ENCODE measurements at places on chromosomes 11 and 22. TPM values are rescaled to one million over a fixed set of nuclear protein-coding genes. Genes with fewer than 3 reads are reported as not detected.

DNA sequence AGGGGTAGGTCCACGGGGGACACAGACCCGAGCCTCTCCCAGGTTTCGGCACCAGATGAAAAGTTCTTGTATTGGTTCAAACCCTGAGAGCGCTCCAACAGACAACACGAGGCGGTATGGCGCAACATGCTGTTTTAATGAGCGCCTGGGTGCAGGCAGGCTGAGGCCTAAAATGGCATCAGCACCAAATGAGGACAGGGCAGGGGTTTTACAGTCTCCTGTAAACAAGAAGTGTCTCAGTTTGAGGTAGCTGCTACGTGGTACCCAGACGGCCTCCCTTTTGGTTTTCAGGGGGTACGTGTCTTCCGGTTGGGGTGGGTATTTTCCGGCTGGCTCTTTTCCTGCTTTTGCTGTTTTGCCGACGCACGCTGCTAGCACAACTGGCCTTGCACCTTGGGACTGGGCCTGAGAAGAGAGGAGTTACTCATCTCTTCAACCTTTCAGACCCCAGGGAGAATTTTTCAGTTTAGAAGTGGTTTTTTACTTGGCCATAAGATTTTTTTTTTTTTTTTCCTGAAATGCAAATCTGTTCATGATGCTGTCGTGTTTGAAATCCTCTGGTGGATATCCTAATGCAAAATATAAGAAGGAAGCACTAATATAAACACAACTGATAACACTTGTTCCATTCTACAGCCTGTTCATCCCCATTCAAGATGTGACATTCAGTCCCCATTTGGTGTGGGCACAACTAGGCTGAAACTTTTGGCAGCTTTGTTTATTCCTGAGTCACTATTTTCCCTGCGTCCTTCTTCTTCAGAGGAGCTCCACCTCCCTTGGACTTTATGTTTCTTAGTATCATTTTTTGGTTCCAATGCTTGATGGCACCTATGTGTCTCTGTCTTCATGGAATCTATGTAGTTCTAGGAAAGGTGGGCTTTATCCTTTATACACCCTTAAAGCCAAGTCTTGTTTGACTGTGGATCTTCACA lies 6.5 kb downstream of the PPFIBP2 start:
- DNase-seq, result no peak

DNA sequence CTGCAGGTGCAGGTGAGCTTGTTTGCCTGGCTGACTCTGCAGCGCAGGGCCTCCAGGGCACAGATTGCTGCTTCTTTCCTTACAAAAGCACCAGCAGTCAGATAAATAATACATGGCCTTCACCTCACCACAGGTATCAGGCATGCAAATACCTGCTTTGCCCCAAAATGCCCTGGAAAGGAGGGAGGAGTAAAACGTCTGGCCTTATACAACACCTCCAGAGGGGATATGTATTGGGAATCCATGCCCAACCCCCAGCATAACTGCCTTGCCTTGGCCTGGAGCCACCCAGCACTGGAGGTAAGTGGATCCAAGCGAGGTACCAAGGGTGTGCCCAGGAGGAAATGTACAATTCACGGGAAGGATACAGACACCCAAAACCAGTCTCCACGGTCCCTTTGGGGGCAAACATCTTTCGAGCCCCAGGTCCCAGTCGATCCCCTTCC lies 860 bp downstream of the TMEM184B start:
- DNase-seq, result no peak

GRCh38 chr11:102564110-102564509 lies 33.6 kb upstream of the MMP7 start:
- no peak for DNase-seq

DNA sequence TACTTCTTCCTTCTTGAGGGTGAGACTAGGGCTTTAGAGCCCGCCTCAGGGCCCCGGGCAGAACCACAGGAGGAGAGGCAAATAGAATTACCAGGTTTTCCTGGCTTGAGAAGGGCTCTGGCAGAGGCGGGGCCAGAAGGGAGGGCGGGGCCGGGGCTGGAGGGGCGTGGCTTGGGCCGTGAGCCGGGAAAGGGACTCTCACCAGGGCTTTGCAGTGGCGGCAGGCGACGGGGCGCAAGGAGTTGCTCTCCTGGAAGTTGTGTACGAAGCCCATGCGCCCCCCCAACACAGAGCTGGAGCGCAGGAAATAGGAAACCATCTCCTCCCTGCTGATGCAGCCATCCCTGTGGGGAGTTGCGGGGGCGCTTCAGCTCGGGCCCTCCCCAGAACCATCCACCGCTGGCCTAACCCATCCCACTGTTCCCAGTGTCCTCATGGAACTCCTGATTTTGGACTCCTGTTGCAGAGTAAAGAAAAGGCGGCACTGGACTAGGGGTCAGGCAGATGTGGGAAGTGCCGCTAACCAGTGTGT lies 6.9 kb upstream of the NRXN2 start:
- no peak for DNase-seq

DNA sequence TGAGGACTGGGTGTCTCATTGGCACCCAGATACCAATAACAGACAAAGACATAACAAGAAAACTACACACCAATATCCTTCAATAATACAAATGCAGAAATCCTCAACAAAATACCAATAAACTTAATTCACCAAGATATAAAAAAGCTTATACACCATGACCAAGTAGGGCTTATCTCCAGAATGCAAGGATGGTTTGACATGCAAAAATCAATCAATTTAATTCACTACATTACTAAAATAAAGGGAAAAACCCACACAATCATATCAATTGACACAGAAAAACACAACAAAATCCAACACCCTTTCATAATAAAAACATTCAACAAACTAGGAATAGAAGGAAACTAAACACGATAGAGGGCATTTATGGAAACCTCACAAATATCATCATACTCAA lies 40.6 kb downstream of the LHFPL7 start:
- no peak for DNase-seq

ALG8 gene
- 39.5 TPM for polyA plus RNA-seq

GRCh38 chr11:707817-708420 lies 1.9 kb downstream of the EPS8L2 start:
- DNase-seq, result no peak

GRCh38 chr11:131615611-131616010 lies 245.2 kb downstream of the NTM start:
- DNase-seq, result no peak

OPCML gene
- 0.04 TPM for polyA plus RNA-seq

- no peak for DNase-seq
These were observed 8.1 kb downstream of the GRAMD1B start for GRCh38 chr11:123438131-123438627.

- DNase-seq, result peak; percentile 21
These were observed 89.5 kb upstream of the FGF3 start for GRCh38 chr11:69908511-69909220.

CAPN5 gene
- polyA plus RNA-seq, result 2.0 TPM

GRCh38 chr11:36105743-36106581 lies 162.1 kb downstream of the LDLRAD3 start:
- DNase-seq, result no peak

NEFH gene
- polyA plus RNA-seq, result 0.10 TPM

- DNase-seq, result no peak
These were observed 804 bp upstream of the CREBZF start for GRCh38 chr11:85665733-85666132.

DEPDC7 gene
- polyA plus RNA-seq, result 0.38 TPM

GRCh38 chr22:47030881-47031627 lies 268.6 kb downstream of the TBC1D22A start:
- DNase-seq, result peak; percentile 19

DNA sequence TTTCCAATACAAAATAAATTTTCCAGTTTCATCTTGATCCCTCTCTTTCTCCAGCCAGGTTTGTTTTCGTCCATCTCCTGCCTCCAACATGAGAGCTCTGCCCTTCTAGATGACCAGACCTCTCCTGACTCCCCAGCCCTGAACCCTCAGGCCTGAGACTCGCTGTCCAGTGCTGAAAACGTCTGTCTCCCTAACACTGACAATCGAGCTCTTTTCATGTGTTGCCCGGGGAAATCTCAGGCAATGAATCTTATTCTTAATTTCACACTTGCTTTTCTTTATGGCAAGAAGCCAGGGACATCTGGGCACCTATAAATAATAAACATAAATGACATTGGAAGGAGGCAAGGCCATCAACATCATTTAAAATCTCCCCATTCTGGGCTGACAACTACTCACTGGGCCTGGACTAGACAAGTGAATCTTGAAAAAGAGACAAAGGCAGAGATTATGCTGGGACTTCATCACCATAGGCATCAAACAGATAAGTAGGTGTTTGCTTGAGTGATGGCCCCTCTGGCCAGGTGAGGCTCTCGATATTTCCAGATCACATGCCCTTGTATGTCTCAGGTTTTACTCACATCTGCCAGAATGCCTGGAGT lies 274.5 kb upstream of the B3GAT1 start:
- no peak for DNase-seq

- no peak for DNase-seq
These were observed 14.9 kb upstream of the PRG2 start for GRCh38 chr11:57405271-57405860.

DNA sequence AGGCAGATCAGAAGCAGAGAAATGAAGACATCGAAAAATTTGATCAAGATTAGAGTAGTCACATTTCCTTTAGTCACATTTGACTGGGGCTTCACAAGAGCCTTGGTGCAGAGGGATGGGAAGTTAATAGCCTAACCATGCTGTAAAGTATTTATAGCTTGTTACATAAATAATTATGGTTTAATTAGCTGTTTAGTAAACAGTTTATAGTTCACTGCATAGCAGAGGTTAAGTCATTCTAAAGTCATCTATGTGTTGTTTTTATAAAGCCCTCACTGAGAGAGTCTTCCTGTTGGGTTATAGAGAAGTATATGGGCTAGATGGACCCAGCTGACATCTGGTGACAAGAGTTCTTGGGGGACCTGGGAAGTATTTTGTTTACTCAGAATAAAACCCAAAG lies 47.1 kb downstream of the INSC start:
- DNase-seq, result no peak

GRCh38 chr22:46614025-46614931 lies 5.9 kb upstream of the GRAMD4 start:
- DNase-seq, result peak; percentile 60

OR52E8 gene
- polyA plus RNA-seq, result not detected

QSER1 gene
- polyA plus RNA-seq, result 2.1 TPM

KCNK4 gene
- not detected for polyA plus RNA-seq

GRCh38 chr22:42766860-42767259 lies 46.2 kb upstream of the A4GALT start:
- peak; percentile 63 for DNase-seq

GRCh38 chr11:57343825-57344224 lies 5.7 kb downstream of the P2RX3 start:
- no peak for DNase-seq

DNA sequence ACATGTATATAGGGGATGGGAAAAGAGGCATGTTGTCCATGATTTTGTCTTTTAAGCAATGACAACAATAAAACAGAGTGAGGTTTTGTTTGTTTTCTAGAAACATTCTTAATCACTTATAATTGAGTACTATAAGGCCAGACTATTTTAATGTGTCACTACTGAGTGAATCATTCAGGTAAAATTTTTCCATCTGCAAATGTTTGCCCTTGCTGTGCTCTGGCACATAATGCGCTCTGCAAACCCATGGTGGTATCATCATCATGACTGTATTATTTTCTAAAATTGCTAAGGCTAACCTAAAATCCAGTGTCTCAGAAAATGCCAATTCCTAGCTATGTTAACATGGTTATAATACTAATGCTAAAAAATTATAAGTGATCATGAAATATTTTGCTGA lies 261.2 kb downstream of the CADM1 start:
- no peak for DNase-seq

IGLL1 gene
- polyA plus RNA-seq, result not detected

All from heart left ventricle (tissue), 16 donors.